ENCODE measurements at places on chromosomes 4 and X.

DNA sequence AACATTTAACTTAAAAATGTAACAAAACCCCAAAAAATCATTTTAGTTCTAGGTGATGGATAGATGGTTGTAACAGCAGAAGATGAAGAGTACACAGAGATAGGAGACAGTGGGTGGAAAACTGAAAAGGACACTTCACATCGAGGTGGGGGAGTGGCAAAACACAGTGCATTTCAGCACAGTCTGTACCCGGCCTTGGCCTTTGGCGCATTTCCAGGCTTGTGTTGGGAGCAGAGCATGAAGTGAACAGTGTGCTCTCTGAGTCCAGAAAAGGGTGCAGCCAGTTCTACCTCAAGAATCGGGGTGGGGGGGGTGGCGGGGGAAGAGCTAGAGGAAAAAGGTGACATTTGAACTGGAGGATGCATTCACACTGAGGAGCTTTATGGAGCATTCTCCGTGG lies 4.3 kb downstream of the TSPYL2 start:
- peaks cover 59% of the 10 kb centered on the region for H3K4me1 ChIP-seq
- H3K27ac ChIP-seq, result peak overlapping the region; percentile 64
- no peaks in the 10 kb centered on the region for H3K27me3 ChIP-seq
- peaks cover 44% of the 10 kb centered on the region for H3K36me3 ChIP-seq
- no peak for DNase-seq
- peak overlapping the region; percentile 24 for H3K4me3 ChIP-seq

DNA sequence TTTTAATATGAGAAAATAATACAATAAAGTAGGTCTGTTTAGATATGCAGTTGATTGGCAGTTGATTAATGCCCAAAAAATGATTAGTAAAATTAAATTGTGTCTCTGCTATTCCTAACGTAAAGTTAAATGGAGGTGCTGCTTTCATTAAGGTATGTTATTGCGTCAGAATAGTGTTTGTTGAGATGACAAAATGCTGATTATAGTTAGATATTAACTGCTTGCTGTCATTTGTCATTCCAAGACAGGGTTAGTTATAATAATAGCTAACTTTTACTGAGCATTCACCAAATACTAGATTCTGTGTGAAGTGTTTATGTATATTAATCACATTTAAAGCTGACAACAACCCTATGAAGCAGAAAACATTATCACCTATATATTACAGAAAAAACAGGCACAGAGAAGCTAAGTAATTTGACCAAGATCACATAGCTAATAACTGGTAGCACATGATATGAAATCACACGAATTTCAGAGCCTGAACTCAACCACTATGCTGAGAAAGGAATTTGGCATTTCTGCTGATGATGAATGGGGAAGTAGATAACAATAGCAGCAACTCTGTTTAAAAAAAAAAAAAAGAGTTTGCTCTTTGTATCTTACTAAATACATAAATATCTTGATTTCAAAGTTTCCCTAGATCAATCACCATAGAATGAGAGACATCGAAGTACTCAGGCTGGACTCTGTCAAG lies 59.7 kb upstream of the WDR44 start:
- H3K27ac ChIP-seq, result no peak overlapping the region
- H3K4me3 ChIP-seq, result no peak overlapping the region
- H3K27me3 ChIP-seq, result no peaks in the 10 kb centered on the region

DNA sequence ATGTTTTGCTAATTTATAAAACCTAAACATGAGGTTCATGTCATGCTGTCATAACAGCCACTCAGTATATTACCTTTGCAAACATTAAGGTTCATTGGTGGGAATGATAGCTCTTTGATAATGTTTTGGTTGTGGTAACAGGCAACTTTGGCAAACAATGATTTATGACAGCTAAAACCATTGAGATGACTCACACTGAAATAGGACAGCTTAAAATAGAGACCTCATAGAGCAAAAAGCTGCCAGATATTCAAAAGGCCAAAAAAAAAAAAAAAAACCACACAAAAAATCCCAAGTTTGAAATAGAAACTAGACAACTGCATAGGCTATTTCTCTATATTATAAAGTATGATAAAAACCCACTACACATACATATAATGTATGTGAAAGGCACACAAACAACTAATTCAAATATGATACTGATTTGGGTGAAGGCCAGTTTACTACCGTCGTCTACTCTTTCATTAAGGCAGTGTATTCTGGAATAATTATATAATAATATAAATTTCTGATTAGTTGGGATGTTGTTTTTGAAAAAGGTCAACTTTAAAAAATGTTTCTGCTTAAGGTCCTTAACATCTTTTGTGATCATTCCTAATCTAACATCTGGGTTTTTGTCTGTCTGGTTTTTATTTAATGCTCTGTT lies 646.0 kb upstream of the PITX2 start:
- H3K27me3 ChIP-seq, result no peaks in the 10 kb centered on the region
- no peak for DNase-seq
- no peaks in the 10 kb centered on the region for H3K36me3 ChIP-seq
- no peaks in the 10 kb centered on the region for H3K4me1 ChIP-seq
- H3K4me3 ChIP-seq, result no peak overlapping the region
- H3K27ac ChIP-seq, result no peak overlapping the region

- H3K4me3 ChIP-seq, result no peak overlapping the region
- H3K27me3 ChIP-seq, result peaks cover 5% of the 10 kb centered on the region
- H3K36me3 ChIP-seq, result no peaks in the 10 kb centered on the region
- no peak overlapping the region for H3K27ac ChIP-seq
These were observed 53.3 kb upstream of the CCDC160 start for GRCh38 chrX:134183665-134184064.

DNA sequence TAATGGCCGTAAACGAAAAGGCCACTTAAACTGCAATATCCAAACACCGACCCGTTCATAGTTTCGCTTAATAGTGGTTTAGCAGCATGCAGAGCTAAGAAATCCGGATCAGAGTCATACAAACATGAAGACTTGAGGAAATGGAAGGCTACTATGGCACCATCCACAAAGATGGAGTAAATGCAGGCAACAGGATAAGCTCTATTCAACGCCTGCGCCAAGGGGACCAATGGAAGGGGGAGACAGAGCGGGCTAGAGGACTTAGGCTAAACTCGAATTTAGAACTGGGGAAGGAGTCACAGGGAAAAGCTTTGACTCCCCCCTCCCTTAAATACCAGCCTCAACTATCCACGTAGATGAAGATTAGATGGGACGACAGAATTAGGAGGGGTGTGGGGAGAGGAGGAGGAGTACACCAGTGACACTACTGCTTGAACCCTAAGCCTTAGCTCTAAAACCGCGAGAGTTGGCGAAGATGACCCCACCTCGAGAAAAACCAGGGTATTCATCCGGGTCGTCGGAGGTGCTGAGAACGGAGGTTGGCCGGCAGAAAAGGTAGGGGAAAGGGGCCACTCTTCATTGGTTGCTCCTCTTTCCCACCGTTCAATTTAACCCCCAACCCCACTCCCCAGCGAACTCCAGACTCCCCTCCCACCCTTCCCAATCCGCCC lies 3.5 kb downstream of the HUWE1 start:
- peaks cover 36% of the 10 kb centered on the region for H3K4me1 ChIP-seq
- peak; percentile 55 for DNase-seq
- H3K4me3 ChIP-seq, result peak overlapping the region; percentile 80
- no peaks in the 10 kb centered on the region for H3K27me3 ChIP-seq
- peaks cover 55% of the 10 kb centered on the region for H3K36me3 ChIP-seq

- H3K27ac ChIP-seq, result no peak overlapping the region
- no peaks in the 10 kb centered on the region for H3K36me3 ChIP-seq
- no peak for DNase-seq
- no peaks in the 10 kb centered on the region for H3K27me3 ChIP-seq
- no peaks in the 10 kb centered on the region for H3K4me1 ChIP-seq
These were observed 10.9 kb upstream of the MXD4 start for GRCh38 chr4:2272828-2273120.

- peaks cover 11% of the 10 kb centered on the region for H3K27me3 ChIP-seq
- H3K4me1 ChIP-seq, result peaks cover 5% of the 10 kb centered on the region
- H3K27ac ChIP-seq, result no peak overlapping the region
These were observed 51.5 kb downstream of the STARD8 start for GRCh38 chrX:68698942-68699341.

GRCh38 chr4:84579403-84579776 lies 3.5 kb upstream of the CDS1 start:
- peaks cover 27% of the 10 kb centered on the region for H3K27me3 ChIP-seq
- no peak overlapping the region for H3K4me3 ChIP-seq
- no peak for DNase-seq
- H3K4me1 ChIP-seq, result peaks cover 14% of the 10 kb centered on the region
- no peaks in the 10 kb centered on the region for H3K36me3 ChIP-seq
- H3K27ac ChIP-seq, result no peak overlapping the region

DNA sequence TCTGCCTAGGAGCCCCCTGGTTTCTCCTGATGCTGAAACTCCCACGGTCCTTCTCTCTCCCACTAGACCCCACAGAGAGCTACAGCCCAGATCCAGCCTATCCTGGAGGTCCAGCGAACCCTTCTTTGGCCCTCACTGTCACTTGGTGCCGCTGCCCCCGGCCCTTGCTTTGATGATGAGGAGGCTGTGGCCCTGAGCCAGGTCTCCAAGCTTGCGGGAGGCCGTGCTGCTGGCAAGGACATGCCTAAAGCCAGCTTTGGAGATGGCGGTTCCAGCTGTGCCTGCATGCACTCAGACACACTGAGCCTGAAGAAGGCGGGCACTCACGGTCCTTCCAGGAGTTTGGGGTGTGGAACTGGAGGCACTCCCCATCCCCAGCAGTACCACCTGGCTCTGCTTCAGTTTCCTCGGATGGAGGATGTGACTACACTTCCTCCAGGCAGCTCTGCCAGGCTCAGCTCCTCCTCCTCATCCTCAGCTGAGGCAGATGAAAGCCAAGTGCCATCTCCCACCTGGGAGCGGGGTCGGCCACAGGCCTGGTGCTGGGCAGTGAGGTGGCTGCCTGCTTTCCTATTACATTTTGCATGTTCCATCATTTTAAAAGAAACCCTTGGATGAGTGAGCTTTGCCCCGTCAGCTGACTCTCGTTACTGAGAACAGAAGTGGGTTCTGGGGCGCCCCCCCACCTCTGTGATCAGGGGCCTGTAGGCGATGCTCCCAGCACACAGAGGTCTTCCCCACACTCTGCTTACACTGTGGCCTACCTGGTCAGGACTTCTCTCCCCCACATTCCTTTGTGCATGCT lies 9.0 kb downstream of the TNIP2 start:
- H3K4me3 ChIP-seq, result peak overlapping the region; percentile 62
- H3K4me1 ChIP-seq, result peaks cover 65% of the 10 kb centered on the region
- peak overlapping the region; percentile 97 for H3K27ac ChIP-seq
- DNase-seq, result peak; percentile 46

DNA sequence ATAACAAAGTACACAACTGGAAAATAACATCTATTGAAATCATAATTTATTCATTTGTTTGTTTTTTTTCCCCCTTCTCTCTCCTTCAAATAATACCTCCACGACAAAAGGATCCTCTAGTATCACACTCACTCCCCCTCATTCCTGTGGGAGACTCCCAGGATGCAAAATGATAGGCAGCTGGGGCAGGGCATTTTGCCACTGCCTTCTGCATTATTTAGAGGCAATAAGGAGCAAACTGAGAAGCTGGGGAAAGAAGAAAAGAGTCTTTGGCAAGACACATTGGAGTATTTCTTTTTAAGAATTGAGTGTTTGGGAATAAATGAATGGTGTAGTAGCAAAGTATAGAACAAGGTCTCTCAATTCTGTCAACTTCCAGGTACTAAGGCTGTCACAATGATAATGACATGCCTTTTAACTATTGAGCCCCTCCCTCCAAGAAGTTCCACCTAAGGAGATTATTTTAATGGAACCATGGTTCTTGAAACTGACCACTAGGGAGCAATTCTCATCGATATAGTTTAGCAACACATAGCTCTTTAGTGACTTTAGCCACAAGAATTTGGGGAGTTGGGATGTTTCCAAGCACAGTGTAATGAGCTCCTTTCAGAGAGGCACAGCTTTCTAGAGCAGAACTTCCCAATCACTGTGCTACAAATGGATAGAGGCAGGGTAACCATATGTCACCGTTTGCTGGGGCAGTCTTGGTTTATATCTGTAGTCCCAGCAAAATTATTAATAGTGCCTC lies 303.3 kb downstream of the FRMPD4 start:
- H3K4me3 ChIP-seq, result no peak overlapping the region
- DNase-seq, result no peak
- H3K36me3 ChIP-seq, result no peaks in the 10 kb centered on the region
- no peak overlapping the region for H3K27ac ChIP-seq

- peaks cover 4% of the 10 kb centered on the region for H3K27me3 ChIP-seq
- H3K4me3 ChIP-seq, result no peak overlapping the region
- DNase-seq, result no peak
- no peak overlapping the region for H3K27ac ChIP-seq
- no peaks in the 10 kb centered on the region for H3K4me1 ChIP-seq
These were observed 124.0 kb downstream of the FAM53A start for GRCh38 chr4:1559896-1560650.

- no peak for DNase-seq
- peaks cover 25% of the 10 kb centered on the region for H3K36me3 ChIP-seq
- no peak overlapping the region for H3K27ac ChIP-seq
- no peaks in the 10 kb centered on the region for H3K27me3 ChIP-seq
- H3K4me1 ChIP-seq, result peaks cover 49% of the 10 kb centered on the region
These were observed 3.8 kb downstream of the TET2 start for GRCh38 chr4:105150503-105150902.

DNA sequence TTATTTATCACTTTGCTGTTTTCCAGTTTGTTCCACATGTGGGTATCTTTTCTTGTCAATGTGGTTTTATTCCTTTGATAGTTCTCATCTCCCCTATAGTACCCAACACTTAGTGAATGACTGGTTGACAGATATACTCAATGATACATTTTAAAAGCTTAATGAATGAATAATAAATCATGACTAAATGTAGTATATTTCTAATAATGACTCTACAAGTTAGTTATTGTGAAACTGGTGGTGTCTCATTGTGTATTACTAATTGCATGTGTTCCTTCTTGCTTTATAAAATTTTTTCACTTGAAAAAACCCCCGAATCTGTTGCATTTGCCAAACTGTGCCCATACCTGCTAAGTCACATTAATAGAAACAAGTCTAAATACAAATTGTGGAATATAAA lies 95.4 kb downstream of the MBNL3 start:
- no peaks in the 10 kb centered on the region for H3K27me3 ChIP-seq
- no peak overlapping the region for H3K4me3 ChIP-seq
- H3K4me1 ChIP-seq, result peaks cover 4% of the 10 kb centered on the region
- no peak for DNase-seq

DNA sequence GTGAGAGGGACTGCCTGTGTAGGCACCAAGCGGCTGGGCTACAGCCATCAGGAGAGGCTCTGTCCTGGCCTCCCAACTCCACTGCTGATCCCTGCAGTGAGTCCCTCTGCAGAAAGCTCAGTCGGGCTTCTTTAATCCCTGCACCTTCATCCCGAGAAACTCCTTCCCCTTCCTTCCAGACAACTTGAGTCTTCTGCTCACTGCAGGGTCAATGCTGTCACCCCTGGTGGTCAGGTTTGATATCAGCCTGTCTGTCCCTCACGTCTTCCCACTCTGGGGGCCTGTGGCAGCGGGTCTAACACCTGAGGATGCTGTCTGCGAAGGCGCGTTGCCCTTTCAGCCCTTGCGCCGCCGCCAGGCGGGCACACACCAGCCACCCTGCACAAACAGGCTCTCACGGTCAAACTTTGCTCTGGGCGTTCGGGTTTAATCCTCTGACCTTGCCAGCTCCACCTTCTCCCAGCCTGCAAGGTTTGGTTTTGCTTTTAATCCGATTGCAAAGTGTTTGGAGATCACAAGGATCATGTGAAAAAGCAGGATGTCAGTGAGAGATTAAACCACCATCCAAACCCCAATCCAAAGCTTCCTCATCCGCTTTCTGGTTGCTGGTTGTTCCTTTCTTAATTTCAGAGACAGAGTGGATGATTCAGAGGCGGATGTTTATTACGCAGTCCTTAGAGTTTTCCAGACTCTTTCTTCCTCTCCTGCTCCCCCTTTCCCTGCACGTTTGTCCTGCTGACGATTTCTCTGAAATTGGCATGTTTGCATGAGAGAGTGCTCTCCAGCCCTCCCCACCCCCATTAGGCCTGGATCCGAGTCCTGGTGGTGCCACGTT lies 74.8 kb upstream of the SLC34A2 start:
- H3K4me3 ChIP-seq, result no peak overlapping the region
- no peaks in the 10 kb centered on the region for H3K4me1 ChIP-seq
- no peak overlapping the region for H3K27ac ChIP-seq
- H3K27me3 ChIP-seq, result peaks cover under 1% of the 10 kb centered on the region
- no peaks in the 10 kb centered on the region for H3K36me3 ChIP-seq

All from activated CD4-positive, alpha-beta T cell treated with anti-CD3 and anti-CD28 coated beads for 36 hours (primary cell).